ENCODE measurements at places on chromosomes 7 and 10.

- DNase-seq = no peak
Measured at GRCh38 chr7:111527545-111527944, 34.7 kb downstream of the IMMP2L start.

DNA sequence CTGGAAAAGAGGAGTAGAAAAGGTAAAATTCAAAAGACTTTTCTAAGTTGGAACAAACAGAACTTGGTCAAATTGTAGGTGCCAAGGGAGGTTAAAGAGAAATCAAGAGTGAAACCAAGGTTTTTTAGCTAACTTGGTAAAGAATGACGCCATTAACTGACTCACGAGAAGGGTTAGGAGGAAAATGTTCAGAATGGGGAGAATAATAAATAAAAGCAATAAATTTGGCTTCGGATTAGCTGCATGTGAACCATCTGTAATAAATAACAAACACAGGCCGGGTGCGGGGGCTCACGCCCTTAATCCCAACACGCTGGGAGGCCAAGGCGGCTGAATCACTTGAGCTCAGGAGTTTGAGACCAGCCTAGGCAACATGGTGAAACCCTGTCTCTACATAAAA lies 71.9 kb upstream of the SRRM3 start:
- no peak for DNase-seq

DNA sequence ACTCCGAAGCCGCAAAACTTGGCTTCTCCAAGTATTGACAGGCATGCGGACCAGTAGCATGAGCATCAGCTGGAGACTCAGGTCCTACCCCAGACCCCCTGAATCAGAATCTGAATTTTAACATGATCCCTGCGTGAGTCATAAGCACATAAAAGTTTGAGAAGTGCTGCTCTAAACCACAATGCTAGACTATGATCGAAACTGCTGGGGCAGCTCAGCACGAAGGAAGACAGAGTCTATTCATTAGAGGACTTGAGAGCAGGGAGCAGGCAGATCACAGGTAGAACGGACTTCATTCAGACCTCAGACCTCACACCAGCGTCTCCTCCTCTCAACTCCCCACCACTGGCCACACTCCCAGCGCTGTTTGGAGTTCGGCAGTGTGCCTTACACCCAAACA lies 16.9 kb downstream of the CAMK2G start:
- DNase-seq = no peak

- DNase-seq = no peak
Measured at GRCh38 chr7:48078470-48078869, 10.6 kb upstream of the UPP1 start.

DNA sequence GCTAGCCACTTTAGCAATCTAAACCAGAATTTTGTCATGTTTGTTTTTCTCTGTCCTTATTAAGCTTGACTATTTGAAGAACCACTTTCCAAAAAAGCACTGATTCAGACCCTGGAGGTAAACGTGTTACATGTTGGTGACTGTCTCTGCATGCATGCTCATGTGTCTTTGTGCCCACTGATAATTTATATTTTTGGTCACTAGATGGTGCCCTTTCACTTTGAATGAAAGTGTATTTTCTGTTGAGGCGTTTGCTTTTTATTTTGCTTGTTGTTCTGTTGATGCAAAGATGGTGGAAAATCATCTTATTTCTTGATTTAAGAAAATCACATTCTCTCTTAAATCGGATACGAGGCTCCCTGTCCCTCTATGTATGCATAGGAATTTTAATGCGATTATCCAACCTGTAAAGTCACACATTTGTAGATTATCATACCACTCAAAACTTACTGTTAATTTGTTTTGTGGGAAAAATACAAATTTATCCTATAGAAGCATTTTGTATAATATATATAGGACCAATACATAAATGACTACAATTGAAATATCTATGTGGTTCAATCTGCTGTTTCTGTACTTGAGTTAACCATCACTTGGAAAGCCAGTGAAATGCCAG lies 269.3 kb downstream of the BICC1 start:
- DNase-seq = peak; percentile 34

DNA sequence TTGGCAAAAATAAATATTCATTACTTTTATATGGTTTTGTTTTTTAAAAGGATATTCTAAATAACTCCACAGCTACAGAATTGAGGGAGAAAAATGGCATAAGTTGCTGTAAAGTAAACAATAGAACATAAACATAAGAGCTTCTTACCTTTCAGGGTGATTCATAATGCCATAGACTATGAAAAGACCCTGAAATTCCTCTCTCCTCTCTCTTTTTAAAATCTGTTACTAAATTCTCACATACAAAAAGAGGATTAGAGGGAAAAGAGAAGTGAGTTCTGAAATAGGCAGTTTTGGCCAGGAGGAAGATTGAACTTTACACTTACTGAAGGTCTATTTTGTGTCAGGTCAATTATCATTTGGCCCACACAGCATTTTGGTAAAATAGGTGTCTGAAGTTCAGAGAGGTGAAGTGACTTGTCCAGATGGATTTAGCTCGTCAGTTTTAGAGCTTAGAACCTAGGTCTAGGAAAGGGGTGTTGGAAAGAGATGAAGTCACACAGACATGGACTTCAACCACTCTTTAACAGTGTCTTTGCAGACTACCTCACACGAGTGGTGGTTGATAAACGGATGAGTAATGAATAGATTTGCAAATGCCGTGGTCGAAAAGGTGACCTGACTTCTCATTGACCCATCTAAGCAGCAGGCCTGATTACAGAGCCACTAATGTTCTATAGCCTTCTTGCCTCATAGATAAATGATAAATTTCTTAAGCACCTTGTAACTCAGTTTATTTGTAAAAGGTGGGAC lies 190.6 kb upstream of the CCDC6 start:
- no peak for DNase-seq

All from CD4-positive, alpha-beta T cell treated with Interferon alpha-2 for 1 hour (primary cell).